ENCODE measurements at places on chromosomes 2 and 18.

GRCh38 chr18:69958422-69958821, 10.7 kb upstream of the CD226 start:
- DNase-seq = no peak

DNA sequence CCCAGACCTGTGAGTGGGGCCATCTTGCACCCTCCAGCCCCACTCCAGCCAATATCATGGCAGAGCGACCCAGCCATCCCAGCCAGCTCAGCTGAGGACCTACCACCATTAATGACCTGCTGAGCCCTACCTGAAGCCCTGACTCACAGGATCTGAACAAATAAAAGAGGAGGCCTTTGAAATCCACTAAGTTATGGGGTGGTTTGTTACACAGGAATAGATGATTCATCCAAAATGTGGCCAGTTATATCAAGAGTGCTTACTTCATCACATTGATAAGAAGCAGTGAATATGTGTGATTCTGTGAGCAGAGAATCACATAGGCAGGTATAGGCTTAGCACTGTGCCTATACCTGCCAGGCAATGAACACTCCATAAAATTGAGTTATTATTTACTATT, 34.7 kb upstream of the FAM124B start:
- no peak for DNase-seq

DNA sequence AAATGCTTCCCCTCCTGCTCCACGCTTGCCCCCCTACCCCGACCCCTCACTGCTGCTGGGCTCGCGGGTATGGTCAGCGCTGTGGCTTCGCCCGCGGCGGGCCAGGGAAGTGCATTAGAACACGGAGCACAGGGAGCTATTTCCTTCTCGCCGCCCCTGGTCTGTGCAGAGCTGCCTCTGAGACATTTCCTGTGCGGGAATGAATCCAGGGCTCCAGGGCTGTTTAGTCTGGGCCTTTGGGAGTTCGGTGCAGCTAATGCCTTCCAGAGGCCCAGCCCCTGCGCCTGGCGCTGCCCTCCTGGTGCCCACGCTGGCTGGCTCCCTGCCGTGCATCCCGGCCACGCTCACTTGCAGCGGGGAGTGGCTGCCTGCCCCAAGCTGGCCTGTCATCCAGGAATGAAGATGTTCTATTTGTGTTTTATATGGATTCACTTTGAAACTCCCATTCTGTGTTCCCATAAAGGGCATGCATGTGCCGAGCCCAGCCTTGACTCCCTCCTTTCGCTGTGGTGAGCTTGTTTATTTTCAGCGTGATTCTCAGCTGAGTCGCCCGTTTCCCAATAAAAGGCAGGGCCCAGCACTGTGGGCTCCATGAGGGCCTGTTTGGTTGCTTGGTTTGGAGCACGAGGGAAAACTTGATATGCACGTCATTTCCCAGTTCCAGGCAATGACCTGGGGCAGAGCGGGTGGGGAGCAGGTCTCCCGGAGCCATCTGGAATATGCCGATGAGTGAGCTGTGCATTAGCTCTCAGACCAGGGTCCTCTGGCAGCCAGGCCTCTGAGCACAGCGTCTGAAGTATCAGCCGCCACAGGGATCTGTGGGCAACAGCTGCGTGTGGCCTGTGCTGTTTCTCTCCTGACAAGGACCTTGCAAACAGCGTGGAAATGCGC, 42.7 kb downstream of the SH3RF3 start:
- DNase-seq = no peak

GRCh38 chr2:216195565-216196029, 86.4 kb downstream of the XRCC5 start:
- DNase-seq = no peak

DNA sequence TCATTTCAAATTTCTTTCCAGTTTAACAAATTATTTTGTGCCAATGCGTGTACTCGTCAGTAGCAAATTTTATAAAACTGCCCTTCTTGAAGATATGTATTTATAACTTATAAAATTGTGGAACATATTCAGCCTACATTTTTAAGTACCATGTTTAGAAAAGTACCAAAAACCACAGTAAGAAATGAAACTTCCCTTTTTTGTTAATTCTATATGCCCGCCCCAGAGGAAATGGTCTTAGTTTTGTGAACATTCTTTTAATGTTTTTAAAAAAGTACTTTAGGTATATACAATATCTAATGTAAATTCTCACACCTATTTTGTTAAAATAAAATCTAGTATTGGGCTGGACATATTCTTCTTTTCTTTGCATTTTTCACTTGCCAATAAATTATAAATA, 1.2 kb downstream of the UGT1A9 start:
- DNase-seq = no peak

GRCh38 chr2:95270541-95271081, 3.6 kb upstream of the PROM2 start:
- DNase-seq = no peak

GRCh38 chr2:119527999-119528398, 3.7 kb upstream of the SCTR start:
- no peak for DNase-seq

DNA sequence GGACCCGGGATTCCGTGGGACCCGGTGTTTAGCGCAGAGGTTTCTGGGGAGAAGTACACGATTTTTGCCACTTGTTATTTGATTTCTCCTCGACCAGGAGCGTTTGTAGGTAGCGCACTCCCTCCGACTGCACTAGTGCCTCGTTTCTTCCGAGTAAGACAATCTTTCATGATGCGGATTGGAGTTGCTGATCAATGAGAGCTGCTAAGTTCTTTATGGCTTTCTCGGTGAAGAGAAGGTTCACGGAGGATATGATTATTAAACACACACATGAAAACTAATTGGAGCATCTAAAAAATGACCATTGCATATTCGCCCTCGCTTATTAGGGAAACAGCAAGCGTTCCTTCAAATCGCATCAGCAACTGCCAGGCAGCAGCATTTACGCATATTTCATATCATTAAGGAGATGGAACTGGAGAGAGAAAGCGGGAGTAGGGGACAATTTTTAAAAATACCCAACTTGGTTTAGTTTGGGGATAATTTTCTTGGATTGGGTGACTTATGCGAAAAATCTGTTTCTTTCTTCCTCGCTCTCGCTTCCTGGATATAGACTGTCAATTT, 616 bp downstream of the EML6 start:
- DNase-seq = peak; percentile 44

GRCh38 chr2:104045071-104045470, 808.8 kb upstream of the POU3F3 start:
- no peak for DNase-seq

- DNase-seq = no peak
These were observed at the start of gene SLC25A52 for GRCh38 chr18:31760695-31761094. TSS of gene SLC25A52 (minus strand) at chr18:31760880. CDS start at chr18:31760661, 219 bp downstream.

DNA sequence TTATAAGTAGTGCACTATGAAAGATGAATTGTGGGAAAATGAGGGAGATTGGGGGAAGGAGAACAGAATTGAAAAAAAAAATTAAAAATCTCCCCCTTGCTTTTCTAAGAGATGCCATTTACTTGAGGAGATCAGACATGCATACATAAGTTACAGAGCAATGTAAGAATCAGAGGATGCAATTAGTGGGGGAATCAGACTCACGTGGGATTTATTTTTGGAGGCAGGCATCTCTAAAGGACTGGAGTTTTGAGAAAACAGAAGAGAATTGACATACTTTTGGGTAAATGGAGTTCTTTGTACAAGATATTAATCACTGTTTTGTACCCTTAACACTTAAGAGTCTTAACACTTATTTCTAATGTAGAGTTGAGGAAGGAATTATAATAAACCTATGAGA, 52.7 kb downstream of the MTX2 start:
- DNase-seq = no peak

GRCh38 chr2:107385921-107386320, 440.8 kb upstream of the RGPD4 start:
- no peak for DNase-seq

GRCh38 chr18:79600596-79600995, 79.0 kb upstream of the CTDP1 start:
- no peak for DNase-seq

- DNase-seq = peak; percentile 41
These were observed 77.0 kb downstream of the PRKCE start for GRCh38 chr2:45728458-45728942.

- no peak for DNase-seq
These were observed 48.6 kb downstream of the LINC00305 start for GRCh38 chr18:64100116-64100922.

DNA sequence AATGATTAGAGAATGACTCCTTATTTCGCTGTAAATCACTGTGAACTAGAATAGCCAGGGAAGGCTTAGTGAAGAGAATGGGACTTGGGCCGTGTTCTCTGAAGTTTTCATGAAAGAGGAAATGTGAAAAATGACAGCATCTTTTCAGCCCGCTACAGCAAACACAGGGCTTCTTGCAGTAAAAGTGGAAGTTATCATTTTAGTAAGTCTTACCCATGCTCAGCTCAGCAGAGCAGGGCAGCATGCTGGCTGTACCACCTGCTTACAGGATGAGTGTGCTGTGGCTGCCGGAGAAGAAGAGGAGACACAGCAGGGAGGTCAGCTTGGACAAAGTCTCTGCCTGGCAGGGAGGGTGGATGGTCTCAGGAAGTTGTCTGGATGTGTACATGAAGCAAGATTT, 300.7 kb upstream of the DLGAP1 start:
- DNase-seq = no peak

DNA sequence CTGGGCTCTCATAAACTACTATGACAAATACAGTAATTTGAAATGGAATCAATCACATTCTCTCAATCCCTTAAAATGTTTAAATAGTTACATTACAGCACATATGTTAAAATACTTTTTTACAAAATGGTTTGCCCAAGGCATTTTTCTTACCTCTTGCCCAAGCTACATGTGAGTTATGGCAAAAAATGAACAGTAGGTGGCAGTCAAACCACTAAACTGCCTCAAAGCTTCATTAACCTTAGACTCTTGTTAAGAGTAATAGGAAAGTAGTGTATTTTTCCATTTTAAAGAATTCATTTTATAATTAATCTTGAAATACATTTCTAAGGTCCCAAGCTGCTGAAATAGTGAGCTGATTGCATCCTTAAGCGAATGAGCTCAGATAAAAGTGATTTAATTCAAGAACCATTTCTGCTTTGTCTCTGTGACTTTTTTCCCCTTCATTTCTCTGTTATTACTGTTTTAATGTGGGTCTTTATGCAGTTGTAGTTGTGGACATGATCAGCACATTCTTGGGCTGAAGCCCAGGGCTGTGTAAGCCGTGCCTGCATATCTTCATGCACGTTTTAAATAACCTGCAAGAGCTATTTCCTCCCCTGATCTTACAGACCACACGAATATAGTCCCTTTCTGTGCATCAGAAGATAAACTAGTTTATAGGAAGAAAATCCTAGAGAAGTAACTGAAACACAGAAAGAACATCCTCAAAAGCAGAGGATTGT, 311.8 kb downstream of the LNPK start:
- peak; percentile 64 for DNase-seq

DNA sequence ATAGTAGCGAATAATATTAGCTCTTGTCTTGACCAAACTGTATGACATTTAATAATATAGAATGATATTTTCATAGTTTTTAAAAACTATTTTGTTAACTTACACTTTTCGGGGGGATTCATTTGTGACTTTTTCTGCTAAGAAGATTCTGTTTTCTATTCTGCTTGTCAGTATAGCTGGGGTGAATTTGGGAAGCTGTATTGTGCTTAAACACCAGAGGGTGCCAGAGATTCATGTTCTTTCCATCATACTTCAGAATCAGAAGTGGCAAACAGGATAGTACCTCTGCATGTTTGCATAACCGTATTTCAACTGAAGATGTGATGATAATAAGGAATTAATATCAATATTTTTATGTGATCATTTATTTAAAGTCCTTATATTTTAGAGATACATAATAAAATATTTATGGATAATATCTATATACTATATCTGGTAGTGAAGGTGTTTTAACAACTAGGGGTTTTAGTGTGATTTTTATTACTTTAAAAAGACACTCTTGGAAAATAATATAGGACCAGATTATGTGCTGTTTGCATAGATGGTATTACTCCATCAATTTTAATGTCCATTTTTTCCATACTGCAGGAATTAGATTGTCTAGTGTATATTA, 81.0 kb downstream of the TAF4B start:
- peak; percentile 61 for DNase-seq

DNA sequence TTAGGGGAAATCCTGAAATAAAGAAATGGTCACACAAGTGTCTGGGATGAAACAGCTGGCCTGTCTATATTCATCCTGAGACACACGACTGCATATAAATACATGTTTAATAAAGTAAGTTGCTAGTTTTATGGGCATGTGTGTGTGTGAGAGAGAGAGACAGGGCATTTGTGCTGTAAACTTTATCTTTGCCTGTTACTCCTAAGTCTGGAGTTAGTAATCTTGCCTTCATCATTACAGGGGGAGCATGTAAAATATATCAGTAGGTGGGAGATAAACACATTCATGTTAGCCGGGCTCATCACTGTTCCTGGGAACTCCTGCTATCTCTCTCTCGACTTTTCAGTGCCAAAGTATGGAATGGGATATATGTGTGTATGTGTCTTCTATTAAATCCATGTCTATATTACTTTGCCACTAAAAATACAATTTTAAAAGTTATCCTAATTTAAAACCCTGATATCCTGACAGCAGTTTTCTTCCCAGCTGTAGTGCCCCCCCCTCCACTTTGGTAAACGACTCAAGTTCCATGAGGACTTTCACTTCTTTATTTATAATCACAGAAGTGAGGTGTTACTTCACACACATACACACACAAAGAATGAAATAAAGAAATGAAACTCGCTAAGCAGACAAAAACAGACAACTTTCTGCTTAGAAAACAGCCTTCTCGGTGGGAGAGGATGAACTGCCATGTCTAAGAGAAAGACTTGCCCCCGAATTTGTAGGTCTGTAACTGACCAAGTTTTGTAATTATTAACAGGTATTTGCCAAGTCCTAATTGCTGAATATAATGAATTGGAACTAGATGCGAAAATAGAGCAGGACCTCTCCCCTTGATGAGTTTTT, 947 bp downstream of the ZEB2 start:
- peak; percentile 44 for DNase-seq

DNA sequence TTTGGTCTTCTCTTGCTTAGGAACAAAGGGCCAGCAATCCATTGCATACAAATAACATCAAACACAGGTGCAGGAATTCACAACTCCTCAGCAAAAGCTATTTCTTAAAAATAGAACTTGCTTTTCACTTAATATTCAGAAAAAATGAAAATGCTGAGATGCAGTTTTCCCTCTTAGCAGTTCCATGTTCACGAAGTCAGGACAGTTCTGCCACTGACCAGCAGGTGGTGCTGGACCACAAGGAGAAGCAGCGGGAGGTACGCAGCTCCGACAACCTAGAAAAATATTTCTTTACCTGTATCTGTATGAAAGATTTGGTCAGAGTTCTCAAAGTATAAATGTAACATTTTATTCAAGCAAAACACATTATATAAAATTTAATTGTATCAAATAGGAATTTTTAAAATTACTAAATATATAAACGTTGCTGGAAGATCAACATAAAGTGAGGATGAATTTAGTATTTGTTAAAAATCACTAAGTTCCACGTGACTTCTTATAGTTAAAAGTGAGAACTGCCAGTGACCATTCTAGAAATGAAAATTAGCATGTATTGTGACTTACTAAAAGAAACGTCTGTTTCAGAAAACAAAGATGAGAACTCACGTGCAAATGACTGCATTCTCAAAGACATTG, 48.8 kb downstream of the ADNP2 start:
- DNase-seq = peak; percentile 70

- DNase-seq = no peak
These were observed 28.9 kb upstream of the CDH19 start for GRCh38 chr18:66632756-66633155.

- DNase-seq = no peak
These were observed 6.2 kb downstream of the KANSL3 start for GRCh38 chr2:96631804-96632435.
